ENCODE measurements at places on chromosomes 12 and 14.

GRCh38 chr14:101239065-101239464, 322.2 kb upstream of the DIO3 start:
- no peak for DNase-seq

DNA sequence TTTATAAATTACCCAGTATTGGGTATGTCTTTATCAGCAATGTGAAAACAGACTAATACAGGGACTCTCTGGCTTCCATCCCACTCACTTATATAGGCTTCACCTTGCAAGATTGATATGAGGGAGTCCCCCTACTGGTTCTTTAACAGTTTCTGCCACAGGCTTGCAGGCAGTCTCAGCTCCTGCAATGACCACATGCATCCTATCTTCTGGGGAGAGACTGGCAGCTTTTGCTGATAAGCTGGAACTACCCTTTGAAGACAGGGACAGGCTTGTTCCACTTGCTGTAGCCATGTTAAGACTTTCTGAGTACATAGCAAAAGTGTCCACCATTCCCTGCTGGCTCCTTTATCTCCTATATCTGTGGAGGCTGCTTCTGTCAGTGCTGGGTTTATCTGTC, 531.7 kb upstream of the FLRT2 start:
- no peak for DNase-seq

DNA sequence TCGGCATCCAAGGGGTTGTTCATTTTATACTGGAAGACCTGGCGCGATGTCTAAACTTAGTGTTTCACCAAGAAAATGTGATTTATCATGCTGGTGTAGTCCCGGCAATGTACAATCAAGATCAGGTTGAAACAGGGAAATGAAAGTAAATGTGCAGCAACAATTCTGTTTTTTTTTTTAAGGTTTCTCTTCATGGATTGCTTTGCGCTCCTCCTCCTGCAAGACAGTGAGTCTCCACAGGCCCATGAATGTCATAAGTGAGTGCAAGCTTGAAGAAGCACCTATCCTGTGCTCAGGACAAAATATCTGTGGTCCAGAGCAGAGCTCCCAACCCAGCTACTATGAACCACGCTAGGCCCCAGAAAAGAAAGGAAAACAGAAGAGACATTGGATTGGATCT, 143.4 kb downstream of the KCNK10 start:
- DNase-seq = no peak

DNA sequence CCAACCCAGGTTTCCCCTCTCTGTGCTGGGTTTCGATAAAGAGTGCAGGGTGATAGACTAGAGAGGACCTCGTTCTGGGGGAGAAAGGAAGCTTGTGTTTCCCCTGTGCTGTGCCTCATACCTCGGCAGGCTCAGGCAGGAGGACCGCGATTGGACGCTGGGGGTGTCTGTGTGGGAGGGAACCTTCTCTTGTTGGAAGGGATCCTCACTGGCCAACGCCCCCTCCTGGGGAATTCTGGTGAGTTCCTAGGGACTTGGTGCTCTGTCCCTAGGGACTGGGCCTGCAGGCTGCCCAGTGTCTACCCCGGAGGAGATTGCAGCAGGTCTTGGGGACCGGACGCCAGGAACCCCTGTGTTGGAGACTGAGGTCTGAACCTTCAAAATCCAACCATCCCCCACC, 157.4 kb upstream of the PRMT8 start:
- DNase-seq = no peak

DNA sequence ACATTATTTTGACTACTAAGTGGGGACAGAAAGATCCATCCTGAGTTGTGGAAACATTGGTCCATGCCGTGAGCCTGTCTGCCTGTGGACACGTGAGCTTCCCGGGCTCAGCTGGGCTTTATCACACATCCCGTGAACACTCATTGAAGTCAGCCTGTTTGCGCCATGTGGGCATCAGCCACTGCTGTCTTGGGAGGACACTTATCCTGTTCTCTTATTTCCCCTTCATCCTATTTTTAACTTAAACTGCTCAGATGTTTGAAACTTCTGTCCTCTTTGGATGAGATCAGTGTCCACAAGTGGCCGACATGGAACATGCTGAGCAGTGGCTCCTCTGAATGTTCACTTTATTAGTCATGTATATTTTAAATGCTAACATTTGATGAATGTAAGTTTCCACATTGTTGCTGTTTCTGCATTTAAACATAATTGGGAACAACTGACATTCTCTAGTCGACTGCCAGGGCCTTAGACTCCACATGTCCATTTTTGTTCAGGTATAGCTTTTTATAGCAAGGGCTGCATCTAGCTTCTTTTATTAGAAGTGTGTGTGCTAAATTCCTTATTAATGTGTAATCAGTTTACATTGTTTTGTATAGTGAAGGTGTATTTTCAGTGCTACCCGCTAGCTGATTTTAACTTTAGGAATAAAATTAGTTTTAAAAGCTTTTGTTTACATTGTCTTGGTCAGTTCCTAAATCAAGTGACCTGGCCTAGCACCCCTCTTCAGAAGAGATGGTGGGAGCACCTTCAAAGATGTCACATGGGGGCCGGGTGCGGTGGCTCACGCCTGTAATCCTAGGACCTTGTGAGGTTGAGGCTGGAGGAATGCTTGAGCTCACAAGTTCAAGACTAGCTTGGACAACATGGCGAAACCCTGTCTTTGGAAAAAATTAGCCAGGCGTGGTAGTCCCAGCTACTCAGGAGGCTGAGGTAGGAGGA, 24.0 kb downstream of the RNF34 start:
- DNase-seq = no peak

DNA sequence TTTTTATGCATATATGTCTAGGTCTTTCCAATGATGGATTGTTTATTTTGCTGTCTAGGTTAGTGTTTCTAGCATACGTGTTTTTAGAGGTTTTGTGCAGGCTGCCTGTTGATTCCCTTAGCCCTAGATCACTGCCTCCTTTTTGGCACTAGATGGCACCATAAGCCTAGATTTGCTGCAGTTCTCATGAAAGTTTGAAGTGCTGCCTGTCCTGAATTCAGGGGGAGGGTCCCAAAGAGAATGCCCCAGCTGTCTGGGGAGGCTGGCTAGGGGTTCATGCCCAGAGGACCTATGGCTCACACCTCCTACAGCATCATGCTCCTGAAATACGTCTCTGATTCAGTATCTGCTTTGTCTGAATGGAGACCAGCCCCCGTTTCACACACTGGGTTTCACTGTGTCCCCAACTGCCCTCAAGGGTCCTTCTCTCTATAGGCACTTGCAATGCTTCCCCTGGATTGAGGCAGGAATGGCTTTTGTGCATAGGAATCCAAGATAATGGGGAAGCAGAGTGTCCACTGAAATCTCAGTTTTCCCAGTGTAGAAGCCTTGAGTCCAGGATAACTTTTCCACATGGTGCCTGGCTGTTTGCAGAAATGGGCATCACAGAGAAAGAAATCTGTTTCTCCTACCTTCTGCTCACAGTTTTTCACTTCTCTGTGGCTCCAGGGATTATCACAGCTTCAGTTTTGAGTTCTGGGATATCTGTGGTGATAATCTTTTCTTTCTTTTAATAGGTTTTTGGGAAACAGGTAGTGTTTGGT, 14.2 kb upstream of the TXNRD1 start:
- peak; percentile 67 for DNase-seq

DNA sequence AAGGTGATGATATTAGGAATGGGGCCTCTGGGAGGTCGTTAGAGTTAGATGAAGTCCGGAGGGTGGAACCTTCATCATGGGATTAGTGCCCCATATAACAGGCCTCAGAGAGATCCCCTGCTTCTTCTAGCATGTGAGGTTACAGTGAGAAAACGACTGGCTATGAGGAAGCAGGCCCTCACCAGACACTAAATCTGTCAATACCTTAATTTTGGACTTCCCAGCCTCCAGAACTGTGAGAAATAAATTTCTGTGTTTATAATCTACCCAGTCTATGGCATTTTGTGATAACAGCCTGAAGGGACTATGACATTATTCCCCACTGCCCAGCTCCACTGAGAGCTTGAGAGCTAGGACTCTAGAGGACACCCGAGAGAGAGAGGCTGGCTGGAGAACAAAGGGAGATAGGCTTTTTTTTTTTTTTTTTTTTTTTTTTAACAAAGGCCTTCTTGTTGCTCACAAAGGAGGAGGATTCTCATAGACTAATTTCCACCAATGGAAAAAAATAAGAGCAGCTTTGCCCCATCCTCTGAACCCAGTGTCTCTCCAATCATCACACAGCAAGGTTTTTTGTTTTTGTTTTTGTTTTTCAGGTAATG, 87.8 kb upstream of the EEA1 start:
- no peak for DNase-seq

GRCh38 chr12:105761075-105761474, 377.7 kb downstream of the NUAK1 start:
- no peak for DNase-seq

- no peak for DNase-seq
Measured at GRCh38 chr12:6338955-6339354, 2.9 kb downstream of the TNFRSF1A start.

- DNase-seq = no peak
Measured at GRCh38 chr14:94001016-94001415, 3.9 kb downstream of the CCDC197 start.

DNA sequence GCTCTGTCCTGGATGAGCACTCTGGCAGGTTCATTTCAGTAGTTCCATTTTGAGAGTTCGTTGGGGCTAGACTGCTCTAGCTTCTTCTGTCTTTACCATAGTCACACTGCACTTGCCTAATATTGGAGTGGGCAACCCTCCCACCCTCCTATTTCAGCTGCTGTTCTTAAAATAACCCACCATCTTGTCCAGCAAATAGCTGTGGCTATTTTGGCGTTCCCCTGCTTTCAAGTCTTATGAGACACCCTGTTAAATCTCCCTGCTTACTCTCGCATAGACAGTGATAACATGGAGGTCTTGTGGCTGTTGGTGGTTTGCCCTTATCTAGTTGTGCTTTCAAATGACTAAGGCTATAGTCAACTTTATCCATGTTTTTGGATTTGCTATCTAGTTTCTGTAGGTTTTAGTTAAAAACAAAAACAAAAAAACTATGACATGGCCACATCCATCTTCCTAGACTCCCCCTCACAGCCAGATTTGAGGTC, 65.5 kb downstream of the LRP6 start:
- DNase-seq = no peak

Data from HTR-8/SVneo (cell line).